ENCODE measurements at places on chromosomes 4 and X. TPM values are rescaled to one million over a fixed set of nuclear protein-coding genes. Genes with fewer than 3 reads are reported as not detected.

The PDGFC gene
- total RNA-seq, result 16.5 TPM

The SLC35A2 gene
- 13.8 TPM for total RNA-seq

DNA sequence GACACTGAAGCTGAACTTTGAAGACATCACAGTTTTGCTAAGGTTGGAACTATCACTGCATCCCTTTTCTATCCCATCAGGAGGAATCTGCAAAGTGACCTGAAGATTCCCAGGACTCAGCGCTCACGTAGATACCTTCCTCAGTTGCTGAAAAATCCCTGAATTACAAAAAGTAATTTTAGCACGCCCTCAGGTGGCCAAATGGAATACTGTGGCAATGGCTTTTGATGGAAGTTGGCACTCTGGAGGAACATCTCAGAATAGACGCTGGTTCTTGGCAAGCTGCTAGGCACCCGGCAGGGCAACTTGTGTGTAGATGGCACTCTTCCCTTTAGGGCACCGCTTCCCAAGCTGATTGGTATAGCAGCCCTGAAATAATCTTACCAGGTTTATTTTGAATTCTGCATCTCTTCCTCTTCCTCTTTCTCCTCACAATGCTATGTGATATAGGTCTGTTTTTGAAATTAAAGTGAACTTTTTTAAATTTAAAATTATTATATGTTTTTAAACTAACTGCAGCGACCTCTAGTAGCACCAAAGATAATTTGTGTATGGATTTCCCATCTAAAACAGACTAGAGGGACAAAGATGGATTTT is 16.3 kb upstream of the ESX1 start:
- no peak for DNase-seq

GRCh38 chr4:153890761-153891160 is 101.9 kb upstream of the SFRP2 start:
- no peak for DNase-seq

DNA sequence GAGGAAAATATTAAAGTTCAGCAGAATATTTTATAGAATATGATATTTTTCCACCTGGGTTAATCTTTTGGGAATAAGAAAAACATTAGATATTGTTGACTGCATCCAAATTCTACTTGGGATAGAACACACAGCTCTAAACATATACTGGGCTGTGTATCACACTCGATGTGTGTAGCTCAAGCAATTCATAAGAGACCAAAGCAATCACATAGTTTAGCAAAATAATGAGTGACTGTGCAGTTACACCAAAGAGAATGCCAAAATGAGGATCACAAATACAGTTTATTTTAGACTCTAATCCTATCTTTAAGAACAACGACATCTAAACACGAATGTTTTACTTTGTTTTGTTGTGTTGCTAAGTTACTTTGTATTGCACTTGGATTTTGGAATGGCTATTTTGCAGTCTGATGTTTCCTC is 101.2 kb downstream of the CBR4 start:
- no peak for DNase-seq

DNA sequence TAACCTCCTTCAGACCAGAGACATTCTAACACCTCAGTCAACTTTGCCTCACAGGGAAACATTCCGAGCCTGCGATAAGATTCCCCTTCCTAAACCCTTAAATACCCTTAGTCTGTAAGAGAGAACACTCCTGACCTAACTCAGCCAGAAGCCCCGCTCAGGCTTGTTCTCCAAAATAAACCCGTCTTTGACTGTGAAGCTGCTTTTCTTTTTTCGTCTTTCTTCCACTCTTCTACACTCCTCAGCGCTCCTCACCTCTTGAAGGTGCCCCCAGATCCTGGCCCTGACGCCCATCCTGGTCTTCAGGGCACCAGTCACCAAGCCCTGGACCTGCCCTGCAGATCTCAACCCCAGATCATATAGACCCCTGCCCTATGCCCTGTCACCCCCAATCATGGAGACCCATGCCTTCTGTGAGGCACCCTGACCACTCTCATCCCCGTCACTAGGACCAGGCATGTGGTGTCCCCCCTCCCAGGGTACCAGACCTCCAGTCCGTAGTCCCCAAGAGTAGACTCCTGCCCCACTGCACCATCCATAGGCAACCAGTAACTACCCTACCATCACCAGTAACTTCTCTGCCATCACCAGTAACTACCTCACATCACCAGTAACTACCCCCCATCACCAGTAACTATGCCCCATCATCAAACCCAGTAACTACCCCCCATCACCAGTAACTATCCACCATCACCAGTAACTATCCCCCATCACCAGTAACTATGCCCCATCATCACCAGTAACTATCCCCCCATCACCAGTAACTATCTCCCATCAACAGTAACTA is 3.5 kb downstream of the ASMTL start:
- DNase-seq, result peak; percentile 16

DNA sequence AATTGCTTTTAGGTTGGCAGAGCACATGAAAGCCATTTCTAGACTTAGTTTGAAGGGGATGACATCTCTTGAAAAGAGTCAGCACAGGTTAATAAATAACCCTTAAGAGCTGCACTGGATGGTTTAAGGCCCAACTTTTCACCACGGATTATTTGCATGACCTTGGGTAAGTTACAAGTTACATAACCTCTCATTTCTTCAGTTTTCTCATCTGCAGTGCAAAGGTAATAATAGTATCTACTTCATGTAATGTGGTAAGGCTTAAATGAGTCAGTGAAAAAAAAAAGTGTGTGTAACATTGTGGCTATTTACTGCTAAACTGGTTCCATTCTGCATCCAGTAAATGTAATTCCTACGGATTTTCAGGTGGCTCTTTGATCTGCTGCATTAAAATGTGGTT is 715.8 kb downstream of the CCSER1 start:
- no peak for DNase-seq

GRCh38 chr4:78169728-78170127 is 112.6 kb downstream of the FRAS1 start:
- no peak for DNase-seq

- no peak for DNase-seq
These were observed 103.1 kb upstream of the GPRIN3 start for GRCh38 chr4:89410687-89411086.

DNA sequence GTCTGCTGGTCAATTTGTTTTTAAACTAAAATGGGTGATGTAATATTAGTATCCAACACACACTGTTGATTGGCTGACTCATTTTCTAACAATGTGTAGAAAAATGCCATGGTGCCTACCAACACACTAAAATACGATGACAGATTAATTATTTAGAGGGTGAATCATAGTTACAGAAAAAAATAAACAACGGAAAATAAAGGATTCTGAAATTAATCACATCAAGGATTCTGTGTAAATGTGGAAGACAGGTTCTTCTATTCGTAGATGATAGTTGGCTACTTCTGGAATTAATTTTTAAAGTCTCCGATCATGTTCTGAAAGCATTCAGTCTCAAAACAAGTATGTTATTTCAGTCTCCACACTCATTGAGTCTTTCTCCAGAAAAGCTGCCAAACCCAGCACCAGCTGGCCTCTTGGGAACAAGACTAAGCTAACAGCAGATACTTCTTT is 8.2 kb upstream of the IQCM start:
- DNase-seq, result no peak

DNA sequence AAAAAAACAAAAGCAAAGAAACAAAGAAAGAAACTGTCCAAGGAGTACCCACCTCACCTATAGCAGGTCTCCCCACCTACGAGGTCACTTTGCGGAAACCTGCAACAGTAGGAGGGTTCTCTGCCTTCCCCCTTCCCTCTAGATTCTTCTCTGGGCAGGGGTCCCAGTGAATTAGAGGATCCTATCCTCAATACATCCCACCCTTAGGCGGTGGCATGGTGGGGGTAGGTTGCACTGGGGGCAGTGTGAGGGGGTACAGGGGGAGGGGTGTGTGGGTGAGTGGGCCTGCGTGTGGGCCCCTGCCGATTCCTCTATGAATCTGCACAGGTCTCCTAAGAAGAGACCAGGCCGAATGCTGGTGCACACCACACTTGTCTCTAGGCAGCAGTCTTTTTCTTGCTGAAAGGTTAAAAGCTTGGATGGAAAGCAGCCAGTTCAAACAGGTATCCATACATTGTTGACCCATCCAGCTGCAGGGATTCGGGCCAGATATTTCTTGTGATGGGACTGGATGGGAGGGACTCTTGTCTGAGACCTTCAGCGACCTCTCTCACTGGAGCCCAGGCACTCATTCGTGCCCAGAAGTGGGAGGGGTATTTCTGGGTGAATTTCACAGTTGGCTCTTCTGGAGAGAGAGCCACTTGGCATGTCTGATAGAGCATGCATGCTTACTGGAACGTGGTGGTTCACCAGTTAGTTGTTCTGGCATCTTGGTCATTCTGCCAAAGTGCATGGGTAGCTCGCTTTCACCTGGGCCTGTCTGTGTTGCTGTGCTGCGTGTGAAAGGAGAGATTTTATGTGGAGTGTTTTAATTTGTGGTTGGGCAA is 65.6 kb downstream of the NBDY start:
- DNase-seq, result no peak

- DNase-seq, result no peak
These were observed 5.9 kb downstream of the EDA2R start for GRCh38 chrX:66632981-66633380.

Data from left cardiac atrium (tissue), 4 donors.